ENCODE measurements at places on chromosomes 5 and 9.

- no peak for DNase-seq
Observed at GRCh38 chr5:79878721-79879336, 112.2 kb downstream of the MTX3 start.

- no peak for DNase-seq
Observed at GRCh38 chr9:71767776-71768321, 464 bp downstream of the CEMIP2 start.

- DNase-seq, result no peak
Observed at GRCh38 chr9:88464851-88465250, 70.1 kb upstream of the NXNL2 start.

GRCh38 chr5:22354956-22355355 lies 498.2 kb downstream of the CDH12 start:
- no peak for DNase-seq

GRCh38 chr9:120326049-120326693 lies 253.8 kb downstream of the CDK5RAP2 start:
- DNase-seq, result no peak

DNA sequence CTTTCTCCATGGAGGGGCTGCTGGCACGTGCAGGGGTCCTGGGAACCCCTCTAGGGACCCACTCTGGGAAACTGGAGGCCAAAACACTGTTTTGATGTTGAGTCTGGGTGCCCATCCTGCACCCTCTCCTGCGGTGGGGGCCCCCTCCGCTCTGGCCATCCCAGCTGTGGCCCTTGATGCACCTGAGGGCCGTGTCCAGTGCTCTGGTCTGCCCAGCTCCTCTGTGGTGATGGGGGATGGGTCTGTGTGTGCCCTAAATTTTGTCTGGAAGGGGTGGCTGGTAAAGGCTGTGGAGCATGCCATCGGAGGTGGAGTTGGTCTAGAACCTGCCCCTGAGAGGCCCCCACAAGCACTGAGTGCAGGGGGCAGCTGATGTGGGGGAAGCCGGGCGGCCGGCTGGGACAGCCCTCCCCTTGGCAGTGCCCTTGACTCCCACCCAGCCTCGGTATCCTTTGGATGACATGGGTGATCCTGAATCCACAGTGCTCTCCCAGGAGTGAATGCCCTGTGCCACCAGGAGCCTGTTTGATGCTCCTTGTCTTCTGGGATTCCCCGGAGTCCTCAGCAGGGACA lies 26.3 kb downstream of the AHRR start:
- DNase-seq, result no peak

DNA sequence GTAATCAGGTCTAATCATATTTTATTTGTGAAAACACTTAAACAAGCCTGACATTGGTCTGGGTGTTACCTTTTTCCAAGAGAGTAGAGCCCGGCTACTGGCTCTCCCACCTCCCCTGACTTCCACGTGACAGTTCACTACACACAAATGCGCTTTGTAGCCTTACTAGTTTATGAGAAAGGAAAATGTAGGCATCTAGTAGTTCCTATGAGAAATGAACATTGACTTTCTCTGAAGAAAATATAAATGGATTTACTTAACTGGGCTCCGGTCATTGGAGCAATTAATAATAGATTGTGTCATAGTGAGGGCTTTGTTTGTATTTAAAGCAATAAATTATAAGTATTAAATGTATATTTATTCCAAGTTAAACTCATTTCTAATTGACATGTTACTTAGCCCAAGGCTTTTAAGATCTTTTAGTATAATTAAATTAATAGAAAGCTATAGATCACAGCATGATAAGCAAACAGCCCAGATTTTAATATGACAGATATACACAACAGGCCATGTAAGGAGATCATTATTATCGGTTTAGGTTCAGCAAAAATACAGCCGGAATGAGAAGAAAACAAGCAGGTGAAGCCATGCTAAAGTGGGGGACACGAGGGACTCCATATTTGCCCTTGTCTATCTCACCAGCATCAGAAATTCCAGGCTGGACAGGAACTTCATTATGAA lies 756.5 kb upstream of the ADAMTS16 start:
- no peak for DNase-seq

DNA sequence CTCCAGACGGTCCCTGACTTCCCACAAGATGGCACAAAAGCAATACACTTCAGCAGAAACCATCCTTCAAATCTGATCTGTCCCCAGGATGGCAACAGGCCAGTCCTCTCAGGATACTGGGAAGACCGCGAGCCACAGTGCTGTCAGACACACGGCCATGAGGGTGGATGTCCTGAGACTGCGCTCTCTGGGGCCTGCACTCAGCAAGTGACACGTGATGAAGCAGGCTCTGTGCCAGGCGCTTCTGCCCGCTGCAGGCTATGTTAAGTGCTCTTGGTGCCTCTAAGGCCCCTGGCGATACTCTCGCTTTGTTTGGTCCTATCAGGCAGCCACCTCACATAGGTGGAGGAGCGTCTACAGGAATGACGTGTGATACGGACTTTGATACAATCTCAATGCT lies 7.1 kb downstream of the BRD9 start:
- DNase-seq, result no peak

- no peak for DNase-seq
Observed at GRCh38 chr9:92648474-92648971, 21.4 kb downstream of the IPPK start.

- no peak for DNase-seq
Observed at GRCh38 chr9:98108531-98109031, 10.4 kb downstream of the TRIM14 start.

DNA sequence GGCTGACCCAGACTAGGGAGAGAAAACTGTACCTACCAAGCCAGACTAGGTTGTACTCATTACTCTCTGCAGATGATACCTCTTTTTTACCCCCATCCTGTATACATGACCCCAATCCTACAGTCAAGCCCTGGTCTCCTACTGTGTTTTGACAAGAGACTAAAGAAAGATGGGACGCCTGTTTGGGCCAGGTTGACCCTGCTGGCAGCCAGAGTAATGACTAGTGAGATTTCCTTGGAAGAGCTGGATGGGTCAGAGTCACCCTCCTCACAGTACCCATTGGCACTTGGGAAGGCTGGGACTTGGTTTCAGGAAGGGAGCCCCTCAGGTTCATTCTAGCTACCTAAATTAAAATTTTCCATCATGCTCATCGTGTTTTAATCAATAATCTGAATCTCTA lies 89.7 kb upstream of the NR4A3 start:
- no peak for DNase-seq

DNA sequence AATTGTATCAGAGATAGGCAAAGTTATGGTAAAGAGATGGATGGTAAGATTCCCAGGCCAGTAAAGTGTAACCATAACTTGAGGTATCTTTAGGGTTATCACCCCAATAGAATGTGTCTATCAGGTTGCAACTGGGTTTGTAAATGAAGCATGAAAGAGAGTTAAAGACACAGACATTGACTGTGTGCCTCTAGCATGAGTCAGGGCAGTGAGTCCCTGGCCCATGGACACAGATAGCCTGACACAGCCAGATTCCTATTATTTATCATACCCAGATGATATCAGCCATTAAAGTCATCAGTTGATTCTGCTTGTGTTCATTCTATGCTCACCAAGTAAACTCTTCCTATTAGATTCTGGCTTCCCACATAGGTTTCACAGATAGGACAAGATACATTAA lies 33.5 kb upstream of the SNAPC3 start:
- DNase-seq, result no peak

DNA sequence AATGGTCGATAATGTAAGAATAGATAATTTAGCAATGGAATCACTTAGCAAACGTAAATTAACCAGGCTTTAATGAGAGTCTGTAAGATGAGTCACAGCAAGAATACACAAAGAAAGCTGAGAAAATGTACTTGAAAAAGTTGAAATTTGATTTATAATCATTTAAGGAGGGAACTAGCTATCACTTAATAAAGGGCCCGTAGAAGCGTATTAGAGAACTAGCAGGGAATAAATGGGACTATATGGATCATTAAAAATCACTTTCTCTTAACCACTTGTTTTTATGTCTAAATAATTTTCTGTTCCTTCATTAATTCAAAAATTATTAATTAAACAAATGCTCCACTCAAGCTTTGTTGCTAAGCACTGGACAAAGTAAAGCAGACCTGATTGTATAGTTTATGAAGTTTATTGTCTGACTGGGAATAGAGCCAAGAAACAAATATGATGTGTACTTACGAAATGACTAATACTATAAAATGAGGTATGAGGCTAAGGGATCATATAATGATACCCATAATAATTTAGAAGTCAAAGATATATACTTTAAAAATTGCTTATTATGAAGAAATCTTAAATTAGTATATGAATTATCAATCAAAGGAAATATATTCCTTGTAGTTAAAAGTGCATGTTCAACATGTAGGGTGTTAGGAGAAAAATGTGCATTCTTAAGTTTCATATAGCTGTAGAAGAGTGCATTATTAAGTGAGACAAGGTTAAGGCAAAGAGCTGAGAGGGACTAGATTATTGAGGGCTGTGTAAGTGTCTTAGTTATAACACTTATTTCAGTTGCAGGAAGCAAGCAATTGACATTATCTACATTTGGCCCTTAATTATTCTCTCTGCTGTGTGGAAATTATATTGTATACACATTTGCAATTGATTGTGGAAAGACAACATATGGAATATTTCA lies 196.8 kb downstream of the PRDM9 start:
- no peak for DNase-seq

All from stimulated activated CD4-positive, alpha-beta T cell treated with anti-CD3 and anti-CD28 coated beads, TNF-alpha, amount 100 ng/mL, for 4 hours (primary cell).